ENCODE measurements at places on chromosomes 1 and 21.

DNA sequence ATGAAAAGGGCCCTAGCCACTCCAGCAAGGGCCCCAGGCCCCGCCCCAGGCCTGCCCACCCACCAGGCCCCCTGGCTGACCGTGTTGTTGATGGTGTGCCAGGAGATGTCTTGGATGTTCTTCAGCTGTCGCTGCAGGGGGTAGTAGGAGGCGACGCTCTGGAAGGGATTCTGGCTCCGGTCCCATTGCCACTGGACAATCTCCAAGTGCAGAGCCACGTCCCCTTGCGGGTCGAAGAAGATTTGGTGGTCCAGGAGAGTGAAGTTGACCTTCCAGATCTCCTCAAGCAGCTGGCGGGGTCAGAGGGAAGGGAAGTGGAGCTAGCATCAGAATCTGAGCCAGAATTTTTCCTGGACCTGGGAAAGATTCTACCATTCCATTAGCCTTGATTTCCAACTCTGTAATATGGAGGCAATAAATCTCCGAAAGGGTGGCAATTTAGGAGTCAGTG is 10.2 kb downstream of the TAS1R2 start:
- no peak for ATAC-seq

- no peak for ATAC-seq
Measured at GRCh38 chr1:184682956-184683355, 71.7 kb downstream of the EDEM3 start.

GRCh38 chr1:228375578-228376261 is 30.9 kb downstream of the TRIM11 start:
- no peak for ATAC-seq

DNA sequence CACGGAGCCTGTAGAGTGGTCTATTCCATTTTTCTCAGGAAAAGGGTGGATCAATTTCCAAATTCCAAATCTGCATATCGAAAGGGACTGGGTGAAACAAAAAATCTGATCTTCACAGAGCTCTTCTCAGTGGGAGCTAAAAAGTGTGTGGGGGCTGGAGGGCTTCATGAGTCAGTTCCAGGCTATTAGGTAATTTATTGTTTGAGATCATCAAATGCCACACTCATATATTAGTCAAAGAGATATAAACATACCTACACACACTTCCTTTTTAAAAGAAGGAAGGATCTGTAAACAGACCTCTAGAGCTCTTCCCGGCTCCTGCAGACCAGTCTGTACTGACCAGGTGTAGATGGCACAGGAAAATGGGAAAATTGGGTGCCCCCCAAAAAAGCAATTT is 175.4 kb downstream of the ZBTB18 start:
- ATAC-seq: no peak

DNA sequence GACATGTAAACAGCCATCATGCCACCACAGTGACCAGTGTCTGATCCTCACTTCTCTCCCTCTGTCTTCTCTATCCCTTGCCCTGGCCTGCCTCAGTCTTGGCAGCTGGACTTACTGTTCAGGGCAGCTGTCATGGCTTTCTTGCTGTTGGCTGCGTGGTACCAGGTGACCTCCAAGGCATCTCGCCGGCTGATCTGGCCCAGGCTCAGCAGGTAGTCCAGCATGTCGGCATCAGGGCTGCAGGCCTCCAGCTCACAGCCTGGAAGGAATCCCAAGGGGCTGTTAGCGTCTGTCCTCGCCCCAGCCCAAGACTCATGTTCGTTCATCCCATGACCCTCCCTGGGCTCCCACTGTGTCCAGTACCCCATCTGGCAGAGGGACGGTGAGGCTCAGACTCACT is 3.6 kb downstream of the FAM151A start:
- no peak for ATAC-seq

DNA sequence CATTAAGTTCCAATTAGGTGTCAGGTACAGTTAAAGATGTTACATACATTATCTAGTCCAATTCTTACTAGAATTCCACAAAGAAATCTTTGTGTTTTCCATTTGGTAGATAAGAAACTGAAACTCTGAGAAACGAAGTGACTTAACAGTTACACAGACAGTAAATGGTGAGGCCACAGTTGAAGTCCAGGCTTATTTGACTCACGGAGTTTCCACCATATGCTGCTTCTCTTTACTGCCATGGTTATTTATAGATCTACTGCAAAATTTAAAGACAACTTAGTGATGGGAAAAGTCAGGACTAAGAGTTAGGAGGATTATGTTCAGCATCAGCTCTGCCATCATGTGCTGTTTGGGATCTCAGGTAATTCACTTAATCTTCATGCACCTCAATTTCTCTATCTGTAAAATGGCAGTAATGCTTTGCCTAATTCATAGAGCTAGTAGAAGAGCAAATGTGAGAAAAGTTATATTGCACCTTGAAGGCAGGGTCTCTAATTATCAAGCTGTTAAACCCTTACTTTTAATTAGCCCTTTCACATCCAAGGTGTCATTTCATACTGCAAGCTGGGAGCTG is 26.2 kb upstream of the SAMSN1 start:
- ATAC-seq: peak; percentile 85

- ATAC-seq: no peak
Measured at GRCh38 chr1:104466068-104466467, 716.4 kb downstream of the AMY1C start.

- ATAC-seq: no peak
Measured at GRCh38 chr1:160423966-160424365, 23.6 kb downstream of the VANGL2 start.

DNA sequence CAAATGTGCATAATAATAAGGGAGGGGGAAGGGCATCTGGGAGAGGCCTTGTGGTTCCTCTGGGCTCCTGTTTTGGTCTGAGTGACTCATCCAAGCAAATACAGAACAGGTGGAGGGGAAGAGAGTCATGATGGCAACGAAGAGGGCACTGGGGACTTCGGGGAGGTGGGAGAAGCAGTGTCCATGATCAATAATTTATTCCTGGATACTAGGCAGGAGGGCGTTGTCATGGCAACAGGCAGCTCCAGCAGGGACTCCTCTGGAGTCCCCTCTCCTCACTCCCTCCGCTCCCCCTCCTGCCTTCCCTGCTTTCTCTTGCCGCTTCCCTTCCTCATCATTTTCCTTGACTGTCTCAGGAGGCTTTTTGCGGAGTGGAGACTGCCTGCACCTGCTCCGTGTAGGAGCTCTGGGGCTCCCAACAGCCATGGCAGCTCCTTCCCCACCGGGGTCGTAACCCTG is 12.3 kb upstream of the NFASC start:
- no peak for ATAC-seq

GRCh38 chr1:174969977-174970376 is 29.8 kb upstream of the CACYBP start:
- peak; percentile 63 for ATAC-seq

DNA sequence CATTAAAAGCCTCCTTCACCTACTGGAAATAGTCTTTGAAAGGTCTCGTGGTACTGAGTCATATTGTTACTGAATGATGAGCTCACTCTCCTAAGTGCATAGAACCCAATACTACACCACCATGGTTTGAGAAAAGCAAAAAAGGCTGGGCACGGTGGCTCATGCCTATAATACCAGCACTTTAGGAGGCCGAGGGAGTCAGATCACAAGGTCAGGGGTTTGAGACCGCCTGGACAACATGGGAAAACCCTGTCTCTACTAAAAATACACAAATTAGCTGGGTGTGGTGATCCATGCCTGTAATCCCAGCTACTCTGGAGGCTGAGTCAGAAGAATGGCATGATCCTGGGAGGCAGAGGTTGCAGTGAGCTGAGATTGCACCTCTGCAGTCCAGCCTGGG is 3.3 kb upstream of the HNRNPCL1 start:
- no peak for ATAC-seq

GRCh38 chr1:218171302-218171893 is 113.7 kb upstream of the RRP15 start:
- no peak for ATAC-seq

DNA sequence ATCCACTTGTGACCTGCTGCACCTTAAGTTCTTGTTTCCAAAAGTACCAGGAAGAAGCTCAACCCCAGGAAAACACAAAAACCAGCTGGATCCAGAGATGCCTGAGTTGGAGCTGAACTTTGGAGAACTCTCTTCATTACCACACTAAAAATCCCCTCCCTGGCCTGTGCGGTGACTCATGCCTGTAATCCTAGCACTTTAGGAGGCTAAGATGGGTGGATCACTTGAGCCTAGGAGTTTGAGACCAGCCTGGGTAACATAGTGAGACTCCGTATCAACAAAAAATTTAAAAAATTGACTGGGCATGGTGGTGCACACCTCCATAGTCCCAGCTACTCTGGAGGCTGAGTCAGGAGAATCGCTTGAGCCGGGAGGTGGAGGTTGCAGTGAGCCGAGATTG is 6.2 kb downstream of the MAP1LC3C start:
- ATAC-seq: no peak

GRCh38 chr21:27366646-27367235 is 399.9 kb upstream of the ADAMTS5 start:
- ATAC-seq: no peak

GRCh38 chr1:161727256-161727924 is 6.0 kb downstream of the FCRLB start:
- ATAC-seq: peak; percentile 38

- ATAC-seq: no peak
Measured at GRCh38 chr1:107344268-107344760, 203.5 kb downstream of the NTNG1 start.

DNA sequence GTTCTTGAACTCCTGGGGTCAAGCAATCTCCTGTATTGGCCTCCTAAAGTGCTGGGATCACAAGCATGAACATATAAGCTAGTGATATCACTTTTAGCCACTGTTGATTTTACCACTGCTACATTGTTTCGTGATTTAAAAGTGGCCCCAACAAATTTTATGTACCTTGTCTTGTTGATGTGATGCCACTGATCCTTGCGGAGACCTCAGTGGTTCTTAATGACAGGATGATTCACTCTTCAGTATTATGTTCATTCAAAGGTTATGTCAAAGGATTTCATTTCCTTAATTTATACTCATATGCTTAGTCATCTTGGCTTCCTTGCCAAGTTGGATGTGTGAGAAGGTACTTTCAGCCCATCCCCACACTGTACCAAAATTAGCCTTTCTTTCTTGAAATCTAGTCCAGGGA is 12.1 kb downstream of the PRKACB start:
- peak; percentile 75 for ATAC-seq

- ATAC-seq: no peak
Measured at GRCh38 chr1:149849947-149850360, 49.4 kb upstream of the BOLA1 start.

DNA sequence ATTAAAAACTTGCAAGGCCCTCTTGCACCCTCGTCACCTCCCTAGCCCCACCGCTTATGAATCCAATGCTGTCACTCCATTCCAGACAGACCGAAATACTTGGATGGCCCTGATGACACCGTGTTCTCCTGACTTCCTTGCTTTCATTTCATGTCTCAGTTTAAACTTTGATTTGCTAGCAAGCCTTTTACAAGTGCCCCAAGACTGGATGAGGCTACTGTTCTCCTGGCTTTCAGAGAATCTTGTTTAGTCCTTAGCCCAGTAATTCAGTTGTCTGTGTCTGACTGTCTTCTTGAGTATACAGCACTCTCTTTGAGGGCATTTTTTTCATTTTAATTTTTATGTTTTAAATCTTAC is 824 bp upstream of the IFI44L start:
- peak; percentile 16 for ATAC-seq

DNA sequence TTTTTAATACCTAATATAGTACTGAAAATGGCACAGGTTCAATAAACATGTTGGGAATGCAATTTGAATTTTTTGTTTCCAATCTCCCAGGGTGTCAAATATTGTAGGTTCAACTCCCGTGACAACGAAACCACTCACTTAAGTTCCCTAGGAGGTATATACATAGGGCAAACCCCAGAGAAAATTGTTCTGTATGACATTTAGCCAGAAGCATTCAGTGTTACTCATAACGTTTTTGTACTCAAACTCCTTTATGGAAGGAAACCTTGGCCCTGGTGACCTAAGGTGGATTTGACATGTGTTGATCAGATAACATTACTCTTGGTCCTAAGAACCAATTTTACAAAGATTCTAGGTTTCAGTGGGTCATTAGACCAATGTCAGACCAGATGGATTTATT is 110.6 kb downstream of the USP25 start:
- no peak for ATAC-seq

DNA sequence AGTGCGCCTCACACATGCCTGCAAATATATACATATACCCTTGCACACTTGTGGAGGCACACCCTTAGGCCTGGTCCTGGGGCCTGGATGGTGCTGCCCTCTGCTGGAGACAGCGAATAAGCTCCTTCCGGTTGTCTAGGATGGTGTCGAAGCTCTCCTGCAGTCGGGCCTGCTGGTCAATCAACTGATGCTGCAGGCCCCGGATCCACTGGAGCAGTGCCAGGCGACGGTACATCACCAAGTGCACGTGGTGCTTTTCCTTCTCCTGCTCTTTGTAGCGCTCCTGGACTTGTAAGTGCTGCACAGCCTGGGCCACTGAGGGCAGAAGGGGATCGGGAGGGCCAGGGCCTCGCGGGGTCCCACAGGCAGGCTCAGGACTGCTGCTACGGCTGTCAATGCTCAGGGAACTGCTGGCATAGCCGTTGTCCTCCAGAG is 3.1 kb downstream of the C1orf216 start:
- ATAC-seq: peak; percentile 62

DNA sequence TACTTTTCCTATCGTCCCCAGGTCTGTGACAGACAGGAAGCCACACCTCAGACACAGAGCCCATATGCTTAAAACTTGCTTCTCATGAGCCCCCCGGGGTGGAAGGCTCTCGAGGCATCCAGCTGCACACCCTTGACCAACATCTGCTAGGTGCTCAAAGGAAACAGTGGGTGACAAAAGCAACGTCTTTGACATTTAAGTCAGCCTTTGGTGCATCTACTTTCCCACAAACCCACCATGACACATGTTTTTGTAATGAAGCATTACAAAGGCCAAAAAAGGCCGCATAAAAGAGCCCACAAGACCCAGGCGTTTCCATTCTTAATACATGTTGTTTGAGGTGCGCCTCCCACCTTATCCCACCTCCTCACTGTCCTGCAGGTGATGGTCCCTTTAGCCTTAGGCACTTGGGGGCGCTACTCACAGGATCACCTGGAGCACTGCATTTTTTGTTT is 11.8 kb upstream of the FASLG start:
- ATAC-seq: peak; percentile 77

DNA sequence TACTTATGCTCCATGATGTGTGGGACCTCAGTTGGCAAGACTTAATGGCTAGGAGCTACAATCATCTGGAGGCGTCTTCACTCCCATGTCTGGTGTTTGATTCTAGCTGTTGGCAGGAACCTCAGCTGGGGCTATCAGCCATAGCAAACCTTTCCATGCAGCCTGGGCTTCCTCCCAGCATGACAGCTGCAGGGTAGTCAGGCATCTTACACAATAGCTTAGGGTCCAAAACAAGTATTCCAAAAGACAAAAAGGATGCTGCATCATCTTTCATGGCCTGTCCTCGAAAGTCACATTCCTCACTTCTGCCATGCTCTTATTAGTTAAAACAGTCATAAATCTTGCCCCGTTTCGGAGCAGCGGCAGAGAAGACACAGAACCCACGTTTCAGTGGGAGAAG is 90.9 kb downstream of the LRRC8C start:
- ATAC-seq: no peak

Data from activated T-helper 17 cell treated with anti-CD3 and anti-CD28 coated beads, Interleukin-2, amount 50 U/mL, for 72 hours (primary cell).